ENCODE measurements at places on chromosomes 3 and 15.
A peak's percentile ranks its signal among the peaks of the same experiment; 100 is the strongest.

DNA sequence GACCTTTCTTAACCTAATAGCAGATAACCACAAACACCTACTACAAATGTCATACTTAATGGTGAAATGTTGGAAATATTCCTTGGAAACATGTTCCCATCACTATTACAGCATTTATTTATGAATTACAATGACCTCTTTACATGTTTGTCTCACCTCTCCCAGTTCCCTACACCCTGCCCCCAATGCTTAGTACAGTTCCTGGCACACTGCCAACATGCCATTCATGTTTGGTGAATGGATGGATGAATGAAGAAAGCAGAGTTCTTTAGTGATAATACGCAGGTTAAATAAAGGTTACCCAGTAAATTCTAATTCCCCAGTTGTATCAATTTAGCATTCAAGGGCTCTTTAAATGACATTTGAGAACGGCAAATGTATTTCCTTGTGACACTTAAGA, 259.9 kb upstream of the ATP11B start:
- DNase-seq, result no peak

DNA sequence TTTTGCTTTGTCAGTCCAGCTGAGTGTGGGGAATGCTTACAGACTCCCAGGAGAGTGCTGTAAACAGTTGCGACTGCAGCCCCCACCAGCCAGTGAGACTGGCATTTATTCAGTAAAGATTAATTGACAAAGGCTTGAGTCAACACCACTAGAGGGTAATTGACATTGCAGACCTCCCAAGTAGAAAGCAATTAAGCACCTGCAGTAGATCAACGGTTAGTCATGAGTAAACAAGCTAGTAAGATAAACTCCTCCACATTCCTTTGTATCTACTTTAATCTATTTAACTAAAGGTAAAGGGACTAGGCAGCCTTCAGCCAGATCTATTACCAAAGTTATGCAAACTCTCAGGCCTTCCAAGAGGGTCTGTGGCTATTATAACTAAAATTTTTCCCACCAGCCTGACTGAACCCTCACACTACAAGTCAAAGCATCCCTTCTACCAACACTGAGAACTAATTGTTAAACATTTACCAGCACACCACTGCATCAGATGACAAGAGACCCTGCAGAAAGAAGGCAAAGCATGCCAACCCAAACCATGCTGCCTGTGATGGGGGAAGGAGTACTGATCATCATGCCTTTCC, 30.5 kb upstream of the GALNT15 start:
- no peak for DNase-seq

- DNase-seq, result peak; percentile 77
Measured at GRCh38 chr3:174325834-174326700, 533.1 kb upstream of the NAALADL2 start.

DNA sequence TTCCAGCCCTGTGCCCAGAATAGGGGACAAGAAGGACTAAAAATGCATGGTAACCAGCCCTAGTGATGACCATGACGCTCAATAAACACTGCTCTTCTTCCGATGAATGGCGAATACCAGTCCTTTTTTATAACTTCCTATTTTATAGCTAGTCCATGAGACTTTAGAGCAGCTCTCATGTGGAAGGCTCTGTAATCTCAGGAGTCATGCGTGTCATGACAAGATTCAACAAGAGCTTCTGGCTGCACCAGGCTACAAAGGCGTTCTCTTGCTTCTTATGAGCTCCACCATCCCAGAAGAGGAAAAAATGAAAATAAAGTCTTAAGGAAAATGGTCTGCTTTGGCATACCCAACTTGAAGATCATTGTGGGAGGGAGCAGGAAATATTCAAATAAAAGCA, 141.0 kb downstream of the TMCO5A start:
- DNase-seq, result no peak

- no peak for DNase-seq
Measured at GRCh38 chr3:173725507-173725906, 328.0 kb downstream of the NLGN1 start.

DNA sequence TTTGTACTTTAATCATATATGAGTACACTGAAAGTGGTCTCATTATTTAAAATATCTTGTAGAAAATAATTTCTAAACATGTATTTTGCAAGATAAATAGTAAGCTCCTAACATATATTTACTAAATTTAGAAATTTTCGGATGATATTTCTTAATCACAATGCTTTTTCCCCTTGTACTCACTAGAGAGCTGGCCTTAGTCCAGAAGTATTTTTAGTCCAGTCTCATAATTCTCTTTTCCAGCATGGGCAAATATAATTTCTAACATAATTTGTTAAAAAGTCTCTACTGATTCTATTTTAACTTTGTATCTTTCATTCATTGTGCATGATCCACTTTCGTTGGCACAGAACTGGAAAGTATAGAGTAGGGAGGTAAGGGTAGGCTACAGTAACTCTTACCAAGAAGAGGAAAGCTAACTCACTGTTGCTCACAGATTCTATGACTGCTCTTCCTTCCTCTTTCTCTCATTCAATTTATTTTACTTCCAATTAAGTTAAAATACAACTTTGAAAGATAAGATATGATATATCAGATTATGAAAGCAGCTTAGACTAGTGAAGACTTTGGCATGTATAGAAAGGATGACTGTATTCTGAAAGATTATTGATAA, 39.3 kb downstream of the FGF7 start:
- DNase-seq, result no peak

DNA sequence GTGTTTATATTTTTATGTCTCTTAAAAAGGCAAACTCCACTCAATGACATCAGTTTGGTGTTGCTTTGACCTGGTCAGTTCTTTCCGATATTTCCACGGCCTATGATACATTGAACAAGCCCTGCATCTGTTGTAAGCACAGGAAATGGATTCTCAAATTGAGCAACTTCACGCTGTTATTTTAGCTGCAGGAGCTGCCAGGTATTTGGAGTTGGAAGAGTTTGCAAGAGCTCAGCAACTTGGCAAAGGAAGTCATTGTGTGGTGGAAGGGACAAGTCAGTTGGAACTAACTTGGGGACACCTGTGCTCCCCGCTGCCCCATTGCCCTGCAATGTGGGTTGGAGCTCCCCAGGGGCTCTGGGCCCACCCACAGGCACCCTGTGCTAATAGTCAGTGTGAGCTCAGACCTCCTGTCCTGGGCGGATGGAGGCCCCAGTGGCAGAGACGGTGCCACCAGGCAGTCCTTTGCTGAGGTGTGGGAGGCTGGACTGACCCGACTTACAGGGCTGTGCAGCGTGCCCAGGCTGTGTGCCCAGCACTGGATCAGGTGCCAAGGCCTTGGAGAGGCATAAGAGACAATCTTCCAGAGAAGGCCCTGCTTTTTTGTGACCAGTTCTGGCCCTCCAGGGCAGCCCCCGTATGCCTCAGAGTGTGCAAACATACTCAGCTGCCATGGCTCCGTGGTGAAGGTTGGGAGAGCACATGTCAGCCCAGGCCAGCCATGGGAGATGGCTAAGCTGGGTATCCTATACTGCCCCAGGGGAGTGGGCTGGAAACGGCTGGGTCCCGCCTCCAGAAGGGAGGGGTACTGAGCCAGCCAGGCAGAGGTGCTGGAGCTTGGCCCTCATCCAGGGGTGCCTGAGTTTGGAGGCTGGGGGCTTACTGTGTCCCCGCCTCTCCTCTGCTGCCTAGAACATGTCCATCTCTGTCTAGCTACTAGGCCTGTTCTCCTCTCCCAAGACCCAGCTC, 43.5 kb downstream of the KY start:
- DNase-seq, result no peak

DNA sequence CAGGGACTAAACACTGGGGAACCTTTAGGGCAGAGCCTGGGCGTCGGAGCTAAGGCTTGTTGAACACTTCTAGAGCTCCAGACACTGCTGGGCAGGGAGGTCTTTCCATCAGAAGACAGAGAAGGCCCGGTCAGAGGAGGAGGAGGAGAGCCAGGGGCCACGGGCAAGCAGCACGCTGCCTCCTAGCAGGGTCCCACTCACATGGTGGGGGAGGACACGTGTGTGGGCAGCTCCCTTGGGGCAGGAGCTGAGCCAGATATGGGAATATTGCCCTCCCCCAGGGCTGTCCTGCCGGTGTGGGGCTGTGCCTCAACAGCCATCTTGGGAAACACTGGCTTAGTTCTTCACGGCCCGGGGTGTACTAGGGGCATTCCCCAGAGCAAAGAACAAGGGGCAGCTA, 89.6 kb upstream of the TLE3 start:
- DNase-seq, result no peak

DNA sequence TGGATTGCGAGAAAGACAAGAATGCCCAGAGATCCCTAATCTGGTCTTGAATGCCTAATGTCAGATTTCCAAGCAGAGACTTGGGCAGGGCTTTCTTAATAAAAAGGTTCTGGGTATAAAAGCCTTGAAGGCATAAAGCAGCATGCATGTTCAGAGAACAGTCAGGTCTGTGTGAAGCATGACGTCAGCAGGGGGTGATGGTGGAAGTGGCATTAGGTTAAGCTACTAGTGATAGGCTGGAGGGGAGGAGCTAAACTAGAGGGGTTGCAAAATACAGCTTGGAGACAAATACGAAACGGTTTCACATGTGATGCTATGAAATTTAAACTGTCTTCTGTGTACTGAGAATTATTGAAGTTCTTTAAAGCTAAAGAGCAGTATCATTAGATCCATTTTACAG, 125.6 kb downstream of the VPS8 start:
- DNase-seq, result no peak

DNA sequence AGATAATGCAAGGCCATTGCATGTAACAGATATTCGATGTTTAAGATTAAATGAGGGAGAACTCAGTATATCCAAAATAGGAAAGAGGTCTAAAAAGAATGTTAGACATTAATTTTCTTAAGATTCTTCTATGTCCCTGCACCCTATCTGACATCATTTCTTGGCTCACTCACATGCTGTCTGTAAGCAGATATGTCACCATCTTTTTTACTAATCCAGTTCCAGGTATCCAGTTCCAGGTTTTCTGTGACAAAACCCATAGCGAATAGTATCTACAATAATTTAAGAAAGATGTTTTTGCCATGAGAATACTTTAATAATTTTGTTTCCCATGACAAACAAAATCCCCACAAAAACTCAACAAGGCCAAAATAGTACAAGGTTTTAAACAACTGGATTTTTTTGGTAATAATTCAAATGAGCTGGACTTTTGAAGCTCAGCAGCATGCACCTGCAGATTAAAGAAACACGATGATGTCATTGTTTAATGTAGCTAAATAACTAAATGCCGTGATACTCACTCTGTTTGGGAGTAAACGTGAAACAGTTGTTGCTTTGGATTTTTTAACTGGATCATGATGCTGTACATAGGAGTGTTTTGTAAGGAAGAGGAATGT, 867.6 kb downstream of the EPHA3 start:
- no peak for DNase-seq

DNA sequence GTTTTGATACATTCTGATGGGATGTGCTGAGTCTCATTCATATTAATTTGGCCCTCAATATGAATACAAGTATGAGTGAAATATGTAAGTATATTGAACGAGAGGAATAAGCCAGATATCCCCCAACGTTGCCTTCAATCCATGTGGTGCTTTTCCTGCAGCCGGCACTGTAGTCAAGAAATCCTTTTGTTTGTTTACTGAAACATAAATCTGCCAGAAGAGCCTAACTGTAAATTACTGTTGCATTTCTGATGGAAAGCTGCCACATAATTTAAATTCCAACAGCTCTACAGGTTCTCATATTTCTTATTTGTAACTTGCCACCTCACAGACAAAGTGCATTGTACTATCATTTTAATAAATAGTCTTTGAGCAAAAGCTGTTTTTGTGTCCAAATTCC, 314.0 kb downstream of the KBTBD8 start:
- DNase-seq, result no peak

DNA sequence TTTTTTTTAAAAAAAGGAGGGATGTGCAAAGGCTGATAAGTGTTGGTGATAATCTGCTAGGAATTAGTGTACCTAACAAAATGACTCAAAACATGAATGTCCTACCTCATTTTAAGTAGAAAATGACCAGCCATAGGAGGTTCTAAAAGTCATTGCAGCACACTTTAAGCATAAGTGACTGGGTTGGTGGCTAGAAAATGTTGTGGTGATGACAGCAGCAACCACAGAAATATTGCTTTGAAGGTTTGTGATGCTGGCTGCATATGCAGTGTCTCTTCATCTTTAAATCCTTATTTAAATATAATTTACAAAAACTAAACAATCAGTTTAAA, 55.2 kb downstream of the CMSS1 start:
- DNase-seq, result no peak

DNA sequence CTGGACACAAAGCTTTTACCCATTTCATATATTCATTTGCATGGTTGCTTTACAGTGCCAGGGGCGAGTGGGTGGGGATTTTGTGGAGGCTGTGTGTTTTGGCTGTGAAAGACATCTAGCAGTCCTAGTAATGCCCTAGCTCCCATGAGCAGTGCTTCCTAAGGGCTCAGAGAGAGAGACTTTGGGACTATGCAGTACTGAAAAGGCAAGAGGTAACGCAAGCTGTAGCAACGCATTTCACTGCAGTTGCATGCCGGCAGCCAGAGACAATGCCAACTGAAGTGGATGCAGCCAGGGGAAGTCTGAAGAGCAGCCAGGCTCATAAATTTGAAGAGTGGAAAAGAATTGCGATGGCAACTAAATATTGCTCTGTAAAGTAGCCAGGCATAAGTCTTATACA, 27.4 kb upstream of the ATP10A start:
- no peak for DNase-seq

GRCh38 chr15:69610277-69610676, 157.7 kb downstream of the RPLP1 start:
- no peak for DNase-seq

GRCh38 chr15:73608475-73608874, 24.7 kb downstream of the NPTN start:
- DNase-seq, result no peak

GRCh38 chr3:177150970-177151627, 46.2 kb downstream of the TBL1XR1 start:
- DNase-seq, result peak; percentile 67

GRCh38 chr15:59332009-59332408, 40.7 kb downstream of the MYO1E start:
- DNase-seq, result no peak

GRCh38 chr3:177554895-177555759, 357.8 kb upstream of the TBL1XR1 start:
- no peak for DNase-seq
